GM12878 (cell line): ENCODE measurements at places on chromosomes 13 and 19.

DNA sequence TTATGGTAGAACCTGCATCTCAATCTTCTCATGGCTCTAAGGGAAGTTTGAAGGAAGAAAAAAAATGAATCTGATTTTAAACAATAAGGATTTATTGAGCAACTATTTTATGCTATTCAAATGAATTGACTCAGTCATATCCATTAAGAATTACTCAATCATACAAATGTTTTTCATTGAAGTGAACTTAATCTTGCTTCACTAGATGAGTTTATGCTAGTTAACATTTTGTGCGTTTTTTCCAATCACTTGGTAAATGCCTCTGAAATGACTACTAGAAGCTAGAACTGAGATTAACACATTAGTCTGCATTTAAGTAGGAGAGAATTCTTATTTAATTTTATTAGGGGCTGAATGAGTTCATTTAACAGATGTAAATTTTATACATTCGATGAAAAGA lies 25.2 kb downstream of the RXFP2 start:
- DNase-seq = no peak

GRCh38 chr19:43738780-43739211 lies 16.0 kb downstream of the SMG9 start:
- no peak for DNase-seq

- peak; percentile 21 for DNase-seq
Measured at GRCh38 chr19:46990991-46991676, 28.5 kb upstream of the NPAS1 start.

GRCh38 chr13:40692946-40693345 lies 26.5 kb upstream of the FOXO1 start:
- DNase-seq = peak; percentile 56

DNA sequence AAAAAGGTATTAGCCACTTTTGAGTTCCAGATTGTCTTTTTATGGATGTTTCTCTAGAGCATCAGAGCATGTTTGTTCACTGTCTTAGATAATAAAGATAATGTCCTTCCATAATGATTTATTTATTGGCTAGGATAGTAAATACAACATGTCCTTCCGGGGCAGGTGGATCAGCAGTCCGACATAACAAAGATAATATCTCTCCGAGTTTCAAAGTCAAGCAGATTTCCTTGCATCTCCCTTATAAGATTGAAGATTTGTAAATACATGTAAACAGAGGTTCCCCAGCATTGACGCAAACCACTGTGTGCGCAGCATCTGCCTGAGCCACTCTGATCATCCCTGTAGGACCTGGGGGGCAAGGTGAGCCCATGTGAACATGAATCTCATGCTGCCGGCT lies 8.8 kb upstream of the KLK15 start:
- no peak for DNase-seq

- no peak for DNase-seq
Measured at GRCh38 chr19:39405958-39406655, 540 bp upstream of the ZFP36 start.

- DNase-seq = peak; percentile 94
Measured at GRCh38 chr13:48579165-48579918, 46.5 kb upstream of the RCBTB2 start.

GRCh38 chr19:50329146-50329925 lies at the start of gene KCNC3:
KCNC3 (minus strand) TSS chr19:50329377; CDS start chr19:50329082, 295 bp downstream.
- peak; percentile 83 for DNase-seq

- no peak for DNase-seq
Measured at GRCh38 chr19:51466723-51467122, 8.5 kb upstream of the SIGLEC8 start.

DNA sequence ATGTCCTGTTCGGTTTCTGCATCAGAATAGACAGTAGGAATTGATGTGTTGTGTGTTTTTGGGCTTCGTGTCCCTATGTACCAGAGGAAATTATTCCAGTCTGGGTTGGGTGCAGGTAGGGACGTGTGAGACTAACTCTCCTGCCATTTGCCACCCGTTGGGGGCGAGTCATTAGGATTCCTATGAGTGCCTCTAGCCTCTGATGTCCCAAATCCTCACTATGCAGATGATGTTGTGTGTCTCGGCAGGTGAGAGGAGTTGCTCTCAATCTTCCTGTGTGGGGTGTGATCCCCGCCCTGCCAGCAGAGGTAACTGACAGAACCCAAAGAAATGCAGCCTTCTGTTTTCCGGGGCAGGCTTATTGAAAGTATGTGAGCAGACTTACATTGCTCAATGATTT lies 31.2 kb upstream of the ZNF331 start:
- DNase-seq = no peak

DNA sequence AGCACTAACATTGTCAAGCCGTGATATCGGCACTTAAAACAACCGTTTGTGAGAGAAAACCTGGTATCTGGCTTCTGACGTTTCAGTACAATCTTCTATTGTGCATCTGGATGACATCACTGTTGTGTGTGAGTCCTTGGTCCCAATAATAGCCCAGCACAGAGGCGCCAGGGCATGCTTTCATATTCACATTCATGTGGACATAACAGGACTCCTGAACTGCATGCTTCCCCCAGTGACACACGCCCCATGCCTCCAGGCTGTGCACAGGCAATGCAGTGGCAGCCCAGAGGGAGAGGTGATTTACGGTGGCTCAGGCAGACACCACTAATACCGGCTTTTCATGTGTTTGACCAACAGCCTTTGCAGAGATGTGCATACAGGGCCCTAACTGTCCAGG lies 58.1 kb downstream of the MRPL57 start:
- DNase-seq = no peak

GRCh38 chr13:97387890-97388289 lies 46.1 kb upstream of the RAP2A start:
- no peak for DNase-seq

DNA sequence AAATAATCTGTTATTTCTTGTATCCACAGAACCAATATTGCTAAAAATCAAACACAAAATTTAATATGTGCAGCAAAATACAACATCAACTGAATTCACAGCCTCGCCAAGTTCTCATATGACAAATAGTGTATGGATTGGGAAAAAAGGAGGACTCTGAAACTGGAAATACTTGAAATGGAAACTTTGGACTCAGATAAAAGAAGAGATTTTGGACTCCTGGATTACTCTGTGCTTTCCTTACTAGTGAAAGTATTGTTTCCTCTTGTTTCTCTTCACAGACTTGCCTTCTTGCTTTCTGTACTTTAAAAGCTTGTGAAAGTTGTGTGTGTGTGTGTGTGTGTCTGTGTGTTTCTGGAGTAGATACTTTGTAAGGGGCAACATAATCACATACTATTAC lies 1596.3 kb downstream of the PCDH9 start:
- DNase-seq = no peak

DNA sequence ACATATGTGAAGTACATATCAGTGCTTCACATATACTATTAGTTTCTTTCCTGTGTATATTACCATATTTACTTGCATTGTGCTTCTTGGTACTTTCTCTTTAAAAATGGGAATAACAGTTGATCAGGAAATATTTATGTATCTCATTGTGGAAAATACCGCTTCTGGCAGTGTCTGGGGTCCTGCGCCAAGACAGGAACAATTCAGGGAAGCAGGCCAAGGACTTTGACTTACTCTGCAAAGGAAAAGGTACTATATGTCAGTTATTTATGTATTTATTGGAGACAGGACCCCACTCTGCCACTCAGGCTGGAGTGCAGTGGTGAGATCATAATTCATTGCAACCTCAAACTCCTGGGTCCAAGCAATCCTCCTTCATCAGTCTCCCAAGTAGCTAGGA lies 57.7 kb upstream of the NBEA start:
- no peak for DNase-seq

GRCh38 chr19:38047049-38047438 lies 140.0 kb downstream of the SIPA1L3 start:
- no peak for DNase-seq

DNA sequence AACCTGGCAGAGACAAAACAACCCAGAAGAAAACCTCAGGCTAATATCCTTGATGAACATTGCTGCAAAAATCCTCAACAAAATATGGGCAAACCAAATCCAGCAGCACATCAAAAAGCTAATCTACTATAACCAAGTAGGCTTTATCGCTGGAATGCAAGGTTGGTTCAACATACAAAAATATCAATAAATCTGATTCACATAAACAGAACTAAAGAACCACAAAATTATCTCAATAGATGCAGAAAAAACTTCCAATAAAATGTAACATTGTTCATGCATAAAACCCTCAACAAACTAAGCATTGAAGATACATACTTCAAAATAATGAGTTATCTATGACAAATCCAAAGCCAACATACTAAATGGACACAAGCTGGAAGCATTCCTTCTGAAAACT lies 8.8 kb downstream of the ZNF724 start:
- DNase-seq = no peak

DNA sequence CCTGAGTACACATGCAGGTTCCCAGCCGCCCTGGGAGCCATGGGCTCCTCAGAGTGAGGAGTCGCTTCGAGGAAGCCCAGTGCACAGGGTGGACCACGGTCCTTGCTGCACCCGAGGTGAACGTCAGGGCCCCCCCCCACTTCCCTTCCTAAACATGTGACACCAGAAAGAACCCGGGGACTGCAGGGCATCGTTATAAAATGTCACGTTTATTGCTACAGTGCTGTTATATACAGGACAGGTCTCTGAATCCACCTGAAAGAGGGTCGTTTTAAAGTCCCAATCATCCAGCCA lies 3.8 kb upstream of the UQCR11 start:
- DNase-seq = no peak

- no peak for DNase-seq
Measured at GRCh38 chr19:4045597-4046361, 20.9 kb downstream of the ZBTB7A start.

GRCh38 chr13:74191410-74191809 lies 57.2 kb upstream of the KLF12 start:
- no peak for DNase-seq

DNA sequence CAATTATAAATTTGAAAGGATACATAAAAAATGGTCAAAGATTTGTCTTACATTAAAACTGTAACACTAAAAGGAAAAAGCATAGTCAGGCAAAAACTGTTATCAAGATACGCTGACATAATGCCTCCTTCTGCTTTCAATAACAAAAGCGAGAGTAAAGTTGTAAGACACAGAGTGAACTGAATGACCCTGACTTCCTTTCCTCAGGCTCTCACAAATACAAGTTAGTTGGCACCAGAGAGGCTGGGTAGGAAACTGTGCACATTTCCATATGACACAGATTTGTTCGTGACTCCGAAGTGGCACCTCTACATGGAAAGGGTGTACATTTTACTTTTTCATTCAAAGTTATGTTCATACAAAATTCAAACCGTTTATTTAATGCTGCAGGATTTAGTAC lies 15.4 kb downstream of the FGF14 start:
- DNase-seq = no peak

GRCh38 chr13:89204435-89204834 lies 1533.3 kb downstream of the SLITRK5 start:
- no peak for DNase-seq

DNA sequence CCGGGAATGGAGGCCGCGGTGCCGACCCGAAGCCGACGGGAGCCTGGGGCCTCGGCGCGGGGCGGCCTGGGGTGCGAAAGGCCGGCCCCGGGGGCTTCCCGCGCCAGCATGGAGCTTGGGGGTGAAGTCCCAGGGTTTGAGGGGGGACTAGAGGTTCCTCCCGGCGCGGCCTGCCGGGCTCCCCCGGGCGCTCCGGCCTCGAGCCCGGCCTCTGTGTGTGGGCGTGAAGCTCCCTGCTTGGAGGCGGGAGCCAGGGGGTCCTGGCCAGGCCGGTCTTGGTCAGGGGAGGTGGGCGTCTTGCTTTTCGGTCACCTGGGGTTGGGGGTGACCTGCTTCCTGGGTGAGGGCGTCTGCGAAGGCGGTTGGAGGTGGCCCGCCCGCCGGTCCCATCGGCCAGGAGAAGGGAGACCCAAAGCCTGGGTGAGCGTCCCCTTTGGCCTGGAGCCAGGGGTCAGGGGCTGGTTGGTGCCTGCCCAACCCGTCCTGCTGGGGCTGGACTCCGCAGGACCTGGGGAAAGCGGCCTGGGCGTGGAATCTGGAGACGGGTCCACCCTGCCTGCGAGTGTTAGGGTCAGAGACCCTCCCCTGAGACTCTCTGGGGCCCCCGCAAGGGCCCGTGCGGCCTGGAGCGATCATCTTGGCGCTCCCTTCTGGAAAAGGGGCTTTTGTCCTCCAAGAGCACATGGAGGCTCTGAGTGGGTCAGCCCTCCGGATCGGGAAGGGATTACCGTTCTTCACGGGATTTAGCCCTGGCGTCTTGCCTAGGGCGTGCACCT lies 535 bp downstream of the BSG start:
- no peak for DNase-seq
